Upper lobe of right lung (tissue), 1 donor: ENCODE measurements at places on chromosomes 4 and X.

DNA sequence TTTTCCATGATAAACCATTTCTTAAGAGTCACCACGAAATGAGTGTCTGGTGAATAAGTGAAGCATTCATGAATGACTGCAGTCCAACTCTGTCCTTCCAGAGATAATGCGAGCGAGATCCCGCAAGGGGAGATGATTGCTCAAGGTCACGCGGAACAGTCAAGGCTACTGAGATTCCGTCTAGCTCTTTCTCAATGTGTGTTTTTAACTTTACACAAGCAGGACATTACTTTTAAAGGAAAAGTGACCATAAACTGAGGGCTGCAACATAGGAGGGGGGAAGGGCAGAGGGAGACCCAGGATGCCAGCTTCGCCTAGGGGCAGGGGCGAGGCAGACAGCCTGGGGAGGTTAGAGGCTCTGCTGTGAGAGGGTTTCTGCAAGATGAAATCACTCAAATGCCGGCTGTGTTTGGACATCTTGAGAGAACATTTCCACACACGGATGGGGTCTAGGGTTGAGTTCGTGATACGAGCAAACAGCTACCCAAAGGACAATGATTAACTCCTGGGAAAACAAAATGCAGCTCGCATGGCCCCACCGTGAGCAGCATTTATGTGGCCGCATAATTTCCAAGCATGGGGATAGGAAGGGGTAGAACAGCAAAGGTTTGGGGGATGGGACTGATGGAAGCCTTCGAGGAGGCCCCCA is 23.8 kb upstream of the CCNQ start:
- no peak for DNase-seq

- no peak for DNase-seq
Observed at GRCh38 chr4:113052379-113052951, 3.0 kb downstream of the ANK2 start.

DNA sequence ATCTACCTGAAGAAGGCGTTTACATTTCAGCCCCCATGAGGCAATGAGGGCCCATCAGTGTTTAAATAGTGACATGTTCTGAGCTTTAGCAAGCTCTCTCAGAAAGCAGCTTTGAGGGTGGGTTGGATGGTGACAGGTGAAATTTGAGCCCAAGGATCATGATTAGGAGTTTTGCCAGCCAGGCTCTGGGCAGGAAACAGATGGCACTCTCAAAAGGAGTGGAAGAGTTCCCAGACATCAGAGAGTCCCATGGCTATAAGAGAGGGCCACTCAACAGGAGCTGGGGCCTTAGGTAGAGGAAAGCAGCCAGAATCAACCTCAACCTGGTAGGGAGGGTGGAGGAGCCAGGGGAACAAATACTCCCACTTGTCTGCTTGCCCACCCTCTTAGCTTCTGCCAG is 499.8 kb downstream of the MID1IP1 start:
- DNase-seq: no peak

DNA sequence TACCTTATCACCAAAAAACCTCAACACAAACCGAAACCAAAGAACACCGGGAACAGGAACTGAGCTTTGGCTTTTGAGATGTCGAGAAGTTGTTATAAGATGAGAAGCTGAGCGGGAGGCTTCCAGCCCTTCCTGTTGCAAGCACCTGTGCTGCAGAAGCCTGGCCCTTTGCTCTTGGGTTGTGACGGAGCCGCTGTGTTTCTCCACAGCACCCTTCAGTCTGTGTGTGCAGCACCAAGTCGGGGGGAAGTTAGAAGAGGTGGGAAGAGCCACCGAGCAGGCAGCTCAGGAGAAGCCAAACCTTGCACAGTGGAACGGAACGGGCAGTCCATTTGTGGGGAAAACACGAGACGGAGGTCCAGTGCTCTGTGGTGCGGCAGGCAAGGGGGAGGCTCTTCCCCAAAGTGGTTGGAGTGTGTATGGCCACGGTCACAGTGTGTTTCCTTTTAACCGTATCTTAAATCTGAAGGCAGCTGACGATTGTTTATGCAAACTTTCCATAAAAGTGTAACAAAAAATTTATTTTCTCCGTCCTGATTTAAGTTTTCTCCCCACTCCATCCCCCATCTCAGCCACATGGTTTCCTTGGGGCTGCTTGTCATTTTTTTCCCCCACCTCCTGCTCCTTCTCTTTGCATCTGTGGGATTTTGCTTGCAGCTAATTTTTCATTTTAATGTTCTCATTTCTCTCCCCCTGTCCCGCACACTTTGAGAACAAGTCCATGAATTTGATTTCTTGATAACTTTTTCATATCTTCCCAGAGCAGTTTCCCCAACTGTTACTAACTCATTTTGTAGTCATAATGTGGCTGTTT is 123.7 kb downstream of the STOX2 start:
- peak; percentile 67 for DNase-seq

GRCh38 chr4:108922191-108922590 is 159.3 kb upstream of the ETNPPL start:
- DNase-seq: no peak

DNA sequence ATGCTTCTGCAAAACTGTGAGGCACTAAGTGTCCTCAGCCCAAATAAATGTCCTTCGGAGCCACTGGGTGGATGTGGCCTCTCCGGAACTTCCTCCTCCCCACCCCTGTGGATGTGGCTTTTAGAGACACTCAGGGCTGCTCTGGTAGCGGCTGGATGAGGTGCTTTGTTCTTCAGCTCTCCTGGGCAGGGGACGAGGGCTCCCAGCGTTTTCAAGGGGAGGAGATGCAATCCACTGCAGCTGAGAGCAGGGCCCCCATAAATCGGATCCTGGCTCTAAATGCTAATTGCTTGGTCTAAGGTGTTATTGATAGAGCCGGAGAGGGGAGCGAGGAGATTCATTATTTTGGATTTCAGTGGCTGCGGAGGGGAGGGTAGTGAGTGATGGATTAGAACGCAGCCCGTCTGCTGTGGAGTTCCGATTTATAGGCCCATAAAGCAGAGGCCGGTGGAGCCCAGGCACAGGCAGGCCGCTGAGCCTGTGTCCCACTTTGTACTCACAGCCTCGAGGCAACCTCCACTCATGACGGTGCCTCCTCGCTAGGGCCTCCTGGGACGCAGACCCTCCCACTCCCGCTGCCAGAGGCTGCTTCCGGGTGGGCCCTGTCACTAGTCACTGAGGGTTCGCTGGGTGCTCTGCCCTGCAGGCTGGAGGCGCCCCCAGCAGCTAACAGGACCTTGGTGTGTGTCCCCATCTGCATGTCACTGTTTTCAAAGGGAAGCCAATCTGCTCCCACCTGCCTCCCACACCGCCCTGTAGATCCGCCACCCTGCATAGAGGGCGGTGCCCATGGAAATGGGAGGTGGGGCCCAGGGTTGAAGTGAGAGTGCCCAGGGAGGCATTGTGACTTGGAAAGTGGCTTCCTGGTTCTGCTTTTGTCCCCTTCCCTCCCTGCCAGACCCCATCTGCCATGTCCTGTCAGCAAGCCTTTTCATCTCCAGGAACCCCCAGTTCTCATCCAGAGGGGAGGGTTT is 135.4 kb upstream of the PSAPL1 start:
- DNase-seq: no peak

DNA sequence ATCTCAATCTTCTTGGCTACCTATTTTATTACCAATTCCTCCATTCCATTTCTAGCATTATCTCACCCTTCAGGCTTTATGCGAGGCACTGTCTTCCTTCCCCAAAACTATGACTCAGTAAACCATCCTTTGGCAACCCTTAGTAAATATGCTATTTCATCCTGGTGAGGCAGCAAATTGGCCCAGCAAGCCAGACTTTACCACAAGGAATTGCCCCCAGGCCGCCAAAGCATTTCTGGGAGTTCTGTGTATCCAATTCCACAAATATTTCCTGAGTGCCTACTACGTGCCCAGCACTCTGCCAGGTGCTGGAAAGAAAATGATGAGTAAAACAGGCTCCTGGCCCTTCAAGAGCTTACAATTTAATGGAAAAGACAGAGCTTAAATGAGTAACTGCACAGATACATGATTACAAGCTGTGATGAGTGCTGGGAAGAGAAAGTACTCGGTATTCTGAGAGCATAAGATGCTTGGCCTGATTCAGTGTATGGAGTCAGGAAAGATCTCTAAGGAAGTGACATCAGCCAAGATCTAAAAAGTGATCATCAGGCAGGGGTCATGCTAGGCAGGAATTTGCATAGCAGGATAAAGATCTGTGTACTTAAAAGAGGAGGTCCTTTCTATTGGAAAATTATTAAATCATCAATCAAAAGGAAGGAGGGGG is 193.8 kb downstream of the ADAMTS3 start:
- no peak for DNase-seq

GRCh38 chr4:125735102-125735501 is 420.3 kb downstream of the FAT4 start:
- no peak for DNase-seq

GRCh38 chr4:25481648-25482047 is 104.6 kb downstream of the ANAPC4 start:
- DNase-seq: no peak

- no peak for DNase-seq
Observed at GRCh38 chrX:39969099-39969818, 128.5 kb downstream of the BCOR start.

GRCh38 chr4:146343199-146343598 is 128.9 kb downstream of the REELD1 start:
- DNase-seq: no peak

GRCh38 chr4:187283201-187283955 is 559.7 kb upstream of the FAT1 start:
- no peak for DNase-seq

DNA sequence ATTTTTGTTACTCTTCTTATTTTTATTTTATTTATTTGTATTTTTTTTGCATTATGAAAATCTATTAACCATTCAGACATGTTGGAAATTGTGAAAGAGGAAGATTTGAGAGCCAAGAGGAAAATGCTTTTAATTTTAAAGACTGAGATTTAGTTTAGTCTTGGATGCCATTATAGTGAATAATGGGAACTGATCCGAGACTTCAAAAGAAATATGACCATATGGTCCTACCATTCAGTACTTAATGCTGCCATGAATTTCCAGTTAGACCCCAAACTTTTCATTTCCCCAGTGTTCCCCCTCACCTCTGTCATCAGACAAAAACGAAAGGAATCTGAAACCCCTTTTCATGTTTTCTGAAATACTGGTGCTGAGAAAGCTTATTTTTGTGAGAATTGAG is 95.5 kb downstream of the TENM3 start:
- no peak for DNase-seq
